ELF-1 (cell line): ENCODE measurements at places on chromosomes 3 and 15.
A peak's percentile ranks its signal among the peaks of the same experiment; 100 is the strongest.

- DNase-seq = no peak
These were observed 88.2 kb downstream of the FBN1 start for GRCh38 chr15:48557335-48557734.

DNA sequence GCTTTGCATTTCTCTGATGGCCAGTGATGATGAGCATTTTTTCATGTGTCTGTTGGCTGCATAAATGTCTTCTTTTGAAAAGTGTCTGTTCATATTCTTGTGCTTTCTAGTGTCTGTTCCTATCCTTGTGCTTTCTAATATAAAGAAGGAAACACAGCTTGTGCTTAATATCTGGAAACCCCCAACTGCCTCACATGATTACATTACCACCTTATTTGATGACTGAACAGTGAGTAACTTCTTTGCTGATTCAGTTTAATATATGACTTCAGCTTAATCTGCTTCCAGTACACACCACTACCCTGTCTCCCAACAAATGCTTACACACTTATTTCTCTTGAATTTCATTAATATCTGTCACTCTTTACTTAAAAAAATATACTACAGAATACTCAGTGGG, 835.1 kb downstream of the EDEM1 start:
- DNase-seq = no peak

- DNase-seq = peak; percentile 8
These were observed 119.9 kb downstream of the LMLN start for GRCh38 chr3:198079771-198080520.

- no peak for DNase-seq
These were observed 40.4 kb downstream of the OR4F15 start for GRCh38 chr15:101852356-101852755.

DNA sequence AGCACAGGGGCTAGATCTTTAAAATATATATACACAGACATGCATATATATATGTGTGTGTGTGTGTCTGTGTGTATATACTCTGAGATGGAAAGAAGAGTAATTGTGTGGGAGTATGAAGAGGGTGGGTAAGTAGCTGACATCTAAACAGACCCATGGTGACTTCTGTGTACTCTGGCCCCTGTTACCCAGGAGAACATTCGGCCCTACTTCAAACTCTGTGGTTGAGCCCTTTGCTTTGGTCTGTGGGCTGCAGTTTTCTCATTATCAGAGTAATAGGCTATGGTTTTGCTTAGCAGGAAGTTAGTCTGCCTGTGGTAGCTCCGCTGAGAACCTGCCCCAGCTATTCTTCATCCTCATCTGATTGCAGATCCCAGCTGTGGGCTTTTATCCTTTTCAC, 141.4 kb downstream of the RBPMS2 start:
- peak; percentile 23 for DNase-seq

- DNase-seq = no peak
These were observed 46.8 kb downstream of the PRICKLE2 start for GRCh38 chr3:64178419-64178818.

- peak; percentile 7 for DNase-seq
These were observed 191.6 kb downstream of the SV2B start for GRCh38 chr15:91291673-91292072.

DNA sequence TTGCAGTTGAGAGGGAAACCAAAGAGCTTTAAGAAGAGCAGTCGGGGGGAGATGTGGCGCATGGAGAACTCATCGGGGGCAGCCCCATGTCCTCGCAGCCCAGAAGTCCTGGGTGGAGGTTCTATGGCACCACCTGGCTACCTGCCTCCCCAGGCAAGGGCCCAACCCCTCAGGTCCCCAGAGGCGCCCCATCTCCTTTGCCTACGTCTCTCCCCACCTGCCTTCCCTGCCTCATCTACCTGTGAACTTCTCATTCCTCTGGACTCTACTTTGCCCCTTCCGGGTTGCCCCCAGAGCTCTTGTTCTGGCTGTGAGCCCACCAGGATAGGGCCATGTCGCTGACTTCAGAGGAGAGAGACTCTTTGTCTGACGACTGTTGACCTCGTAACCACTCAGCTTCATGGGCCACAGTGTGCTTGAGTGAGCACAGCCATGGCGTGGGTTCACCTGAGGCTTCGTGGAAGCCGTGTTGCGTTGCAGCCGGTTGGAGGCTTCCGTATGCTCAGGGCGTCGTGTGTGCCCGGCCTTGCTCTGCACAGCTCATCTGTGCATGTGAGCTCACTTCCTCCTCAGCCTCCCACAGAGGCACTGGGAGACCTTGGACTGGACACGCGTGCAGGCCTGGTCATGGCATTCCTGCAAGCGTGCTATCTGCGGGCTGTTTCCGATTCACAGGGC, 13.4 kb downstream of the APBA2 start:
- DNase-seq = no peak

DNA sequence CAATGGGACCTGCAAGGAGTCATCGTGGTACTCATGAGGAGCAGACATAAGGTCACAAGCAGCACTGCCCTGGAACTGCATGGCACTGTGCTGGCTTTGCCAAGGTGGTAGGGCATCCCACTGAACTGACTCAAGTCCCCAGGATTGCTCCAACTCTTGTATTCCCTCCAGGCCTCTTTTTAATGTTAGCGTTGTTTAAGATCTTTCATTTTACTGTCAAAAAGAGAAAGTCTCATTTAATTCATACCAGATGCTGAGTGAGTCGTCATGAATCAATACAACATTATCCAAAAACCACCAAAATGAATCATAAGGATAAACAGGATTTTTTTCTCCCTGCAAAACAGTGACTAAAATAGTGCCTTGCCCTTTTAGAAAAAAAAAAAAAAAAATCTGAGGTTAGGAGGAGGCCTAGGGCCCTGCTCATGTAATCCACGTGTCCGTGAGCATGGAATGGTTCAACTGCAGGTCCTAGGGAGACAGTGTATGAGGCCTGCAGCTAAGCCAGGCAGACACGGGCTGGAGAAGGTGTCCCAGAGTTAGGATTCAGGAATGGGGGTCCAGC, 36.7 kb upstream of the BLM start:
- DNase-seq = no peak

- no peak for DNase-seq
These were observed 54.4 kb downstream of the ERC2 start for GRCh38 chr3:56413911-56414310.

GRCh38 chr3:117084739-117085270, 375.2 kb downstream of the TUSC7 start:
- no peak for DNase-seq

- DNase-seq = no peak
These were observed 71.8 kb downstream of the DTWD1 start for GRCh38 chr15:49692514-49693090.

- DNase-seq = no peak
These were observed 216.1 kb upstream of the CDIN1 start for GRCh38 chr15:36363335-36363734.

- DNase-seq = no peak
These were observed 135.0 kb downstream of the LRRK1 start for GRCh38 chr15:101054116-101054515.

DNA sequence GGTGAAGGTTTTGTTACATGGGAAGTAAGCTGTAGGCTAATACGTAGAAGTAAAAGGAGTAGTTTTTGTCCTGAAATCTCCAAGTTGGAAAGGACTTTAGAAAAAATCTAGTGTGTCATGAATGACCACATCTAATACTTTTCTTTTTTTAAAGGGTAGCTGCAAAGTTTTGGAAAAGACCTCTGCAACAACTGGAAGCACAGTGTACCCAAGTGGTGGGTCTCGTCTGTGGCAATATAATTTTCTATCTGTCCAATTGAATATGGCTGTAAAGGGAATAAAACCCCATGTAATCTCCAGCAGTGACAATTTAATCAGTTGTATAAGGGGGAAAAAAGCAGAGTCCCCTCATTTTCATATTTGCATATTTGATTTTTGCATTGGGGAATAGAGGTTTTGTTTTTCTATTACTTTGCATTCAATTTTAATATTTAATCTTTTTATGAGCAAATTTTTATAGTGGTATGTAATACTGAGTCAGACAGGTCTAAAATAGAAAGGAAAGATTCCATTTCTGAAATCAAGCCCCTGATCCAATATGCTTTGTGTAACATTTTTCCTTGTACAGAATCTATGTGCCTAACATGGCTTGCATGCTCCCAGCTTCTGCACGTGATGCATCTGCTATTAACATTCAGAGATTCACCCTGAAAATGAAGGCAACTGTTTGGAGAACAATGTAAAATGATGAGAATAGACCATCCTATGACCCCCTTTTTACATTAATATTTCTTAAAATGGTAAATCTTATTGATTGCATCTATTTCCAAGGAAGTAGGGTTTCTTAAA, 531.4 kb downstream of the ZIC1 start:
- DNase-seq = no peak

DNA sequence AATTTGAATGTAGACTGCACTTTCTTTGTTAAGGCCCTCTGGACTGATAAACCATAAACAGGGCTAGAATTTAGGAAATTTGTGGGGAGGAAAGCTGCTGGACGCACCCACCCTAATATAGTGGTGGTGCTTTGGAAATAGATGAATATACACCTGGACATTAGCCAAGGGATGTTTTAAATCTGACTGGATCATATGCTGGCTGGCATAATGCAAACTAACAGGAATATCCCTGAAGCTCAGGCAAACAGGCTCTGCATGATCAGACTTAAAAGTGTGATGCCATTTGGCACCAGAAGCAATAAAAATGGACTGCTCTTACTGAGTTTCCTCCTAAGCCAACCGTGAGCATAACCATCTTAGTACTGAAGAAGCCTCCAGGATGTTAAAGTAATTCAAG, 465.8 kb upstream of the ROBO1 start:
- no peak for DNase-seq

GRCh38 chr3:120622870-120623726, 27.0 kb downstream of the NDUFB4 start:
- DNase-seq = peak; percentile 58
